Suppressor macrophage (primary cell): ENCODE measurements at places on chromosomes 16 and 17.

- DNase-seq = no peak
These were observed 553.3 kb upstream of the CDH11 start for GRCh38 chr16:65675161-65675560.

GRCh38 chr17:75142236-75142971 is 10.9 kb upstream of the NT5C start:
- DNase-seq = no peak

- DNase-seq = no peak
These were observed 28.5 kb downstream of the VAC14 start for GRCh38 chr16:70772493-70772892.

DNA sequence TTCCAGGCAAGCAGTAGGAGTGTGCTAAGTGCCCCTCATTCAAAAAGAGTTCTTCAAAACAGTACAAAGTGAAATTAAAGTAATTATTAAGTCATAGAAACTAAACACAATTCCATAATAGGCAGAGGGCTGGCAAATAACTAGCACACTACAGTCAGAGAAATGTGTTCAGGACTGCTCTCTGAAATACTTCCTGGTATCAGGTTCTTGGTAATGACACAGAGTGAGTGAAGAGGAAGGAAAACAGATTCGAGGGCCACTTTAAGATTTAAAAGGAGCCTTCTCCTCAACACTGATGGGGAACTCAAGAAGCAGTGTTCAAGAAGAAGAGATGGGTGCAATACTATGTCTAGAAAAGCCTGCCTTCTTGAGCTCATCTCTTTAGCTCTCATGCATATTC is 139.2 kb downstream of the TOX3 start:
- DNase-seq = no peak

DNA sequence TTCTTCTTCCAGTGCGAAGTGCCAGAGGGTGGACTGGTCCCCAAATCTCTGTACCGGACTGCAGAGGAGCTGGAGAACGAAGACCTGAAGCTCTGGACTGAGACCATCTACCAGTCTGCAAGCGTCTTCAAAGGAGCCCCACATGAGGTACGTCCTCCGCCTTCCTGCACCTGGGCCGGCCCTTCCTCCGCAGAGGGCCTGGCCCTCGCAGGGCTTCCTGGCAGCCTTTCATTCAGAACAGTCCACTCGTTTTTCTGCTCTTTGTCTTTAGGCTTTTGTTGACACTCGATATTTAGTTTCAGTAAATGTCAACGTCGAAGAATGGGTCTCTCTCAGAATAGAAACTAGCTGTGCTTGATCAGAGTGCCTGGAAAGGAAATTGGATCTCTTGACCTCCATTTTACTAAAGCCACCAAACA is 68.6 kb downstream of the SEC14L1 start:
- DNase-seq = no peak

DNA sequence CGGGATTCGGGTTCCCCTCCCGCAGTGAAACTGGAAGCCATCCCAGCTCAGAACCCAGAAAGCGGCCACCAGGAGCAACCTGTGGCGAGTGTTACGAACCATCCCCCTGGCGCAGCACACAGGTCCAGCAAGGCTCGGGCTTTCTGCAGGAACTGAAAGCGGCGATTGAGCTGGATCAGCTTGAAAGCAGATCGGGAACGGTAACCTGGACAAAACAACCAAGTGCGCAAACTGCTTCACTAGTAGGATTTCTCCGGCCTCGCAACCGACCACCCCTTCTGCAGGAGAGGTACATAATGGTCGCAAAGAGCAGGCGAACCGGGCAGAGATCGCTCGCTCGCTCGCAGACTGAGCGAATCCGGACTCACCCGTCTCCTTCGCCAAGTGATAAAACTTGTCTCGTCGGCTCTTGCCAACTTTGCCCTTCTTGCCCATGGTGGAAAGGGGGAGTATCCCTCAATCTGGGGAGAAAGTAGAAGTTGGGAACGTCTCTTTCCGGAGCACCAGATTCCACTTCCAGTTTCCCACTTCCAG is 696 bp upstream of the PSMC5 start:
- peak; percentile 37 for DNase-seq

- DNase-seq = no peak
These were observed 2.4 kb downstream of the RAD51C start for GRCh38 chr17:58694826-58695225.

DNA sequence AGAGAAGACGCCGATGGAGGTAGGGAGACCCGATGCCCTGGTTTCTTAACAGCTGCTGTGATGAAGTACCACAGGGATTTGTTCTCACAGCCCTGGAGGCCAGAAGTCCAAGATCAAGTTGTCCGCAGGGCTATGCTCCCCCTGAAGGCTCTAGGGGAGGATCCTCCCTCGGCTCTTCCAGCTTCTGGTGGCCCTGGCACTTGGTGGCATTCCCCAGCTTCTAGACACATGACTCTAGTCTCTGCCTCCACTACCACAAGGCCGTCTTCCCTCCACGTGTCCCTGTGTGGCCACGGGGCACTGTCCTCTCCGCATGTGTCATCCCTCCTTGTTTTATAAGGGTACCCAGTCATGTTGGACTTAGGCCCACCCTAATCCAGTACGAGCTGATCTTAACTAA is 375.2 kb downstream of the SLC39A11 start:
- no peak for DNase-seq

DNA sequence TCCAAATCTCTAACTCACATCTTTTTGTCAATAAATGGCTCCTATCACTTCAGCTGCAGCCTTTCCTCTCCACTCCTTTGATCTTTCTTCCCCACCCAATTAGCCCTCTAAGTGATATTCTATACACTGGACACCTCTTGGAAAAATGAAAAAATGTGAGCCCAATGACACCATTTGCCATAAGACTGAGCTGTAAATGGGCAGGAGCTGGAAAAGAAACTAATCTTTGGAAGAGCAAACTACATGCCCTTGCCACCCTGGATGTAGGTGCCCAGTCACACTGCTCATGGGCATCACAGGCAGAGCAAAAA is 80.0 kb downstream of the SMG6 start:
- no peak for DNase-seq

- DNase-seq = peak; percentile 47
These were observed 26.1 kb downstream of the RCVRN start for GRCh38 chr17:9878786-9879525.

GRCh38 chr16:17744921-17745572 is 274.3 kb upstream of the XYLT1 start:
- no peak for DNase-seq

DNA sequence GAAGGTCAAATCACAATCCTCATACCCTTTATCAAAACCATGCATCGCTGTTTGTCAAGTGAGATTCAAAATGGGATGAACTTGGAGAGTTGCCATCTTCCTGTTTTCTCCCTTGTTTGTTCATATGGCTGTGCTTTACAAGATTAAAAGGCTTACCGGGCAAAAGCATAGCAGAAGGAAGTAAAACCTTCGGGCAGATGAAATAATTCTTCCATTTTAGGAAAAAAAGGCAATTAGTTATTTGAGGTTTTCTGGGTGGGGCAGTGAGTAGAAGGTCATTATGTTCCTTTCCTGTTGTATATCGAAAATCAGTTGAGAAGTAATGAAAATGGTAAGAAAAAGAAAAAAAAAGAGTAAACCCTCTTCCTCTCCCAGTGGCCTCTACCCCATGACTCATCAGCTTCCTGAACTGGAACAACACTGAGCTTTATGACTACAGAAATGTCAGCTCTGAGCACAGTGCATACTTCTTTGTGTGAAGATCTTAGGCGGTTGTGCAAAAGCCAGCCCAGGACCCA is 369.2 kb downstream of the CDH13 start:
- peak; percentile 3 for DNase-seq

GRCh38 chr17:83153681-83154310 is 74.4 kb downstream of the METRNL start:
- no peak for DNase-seq

DNA sequence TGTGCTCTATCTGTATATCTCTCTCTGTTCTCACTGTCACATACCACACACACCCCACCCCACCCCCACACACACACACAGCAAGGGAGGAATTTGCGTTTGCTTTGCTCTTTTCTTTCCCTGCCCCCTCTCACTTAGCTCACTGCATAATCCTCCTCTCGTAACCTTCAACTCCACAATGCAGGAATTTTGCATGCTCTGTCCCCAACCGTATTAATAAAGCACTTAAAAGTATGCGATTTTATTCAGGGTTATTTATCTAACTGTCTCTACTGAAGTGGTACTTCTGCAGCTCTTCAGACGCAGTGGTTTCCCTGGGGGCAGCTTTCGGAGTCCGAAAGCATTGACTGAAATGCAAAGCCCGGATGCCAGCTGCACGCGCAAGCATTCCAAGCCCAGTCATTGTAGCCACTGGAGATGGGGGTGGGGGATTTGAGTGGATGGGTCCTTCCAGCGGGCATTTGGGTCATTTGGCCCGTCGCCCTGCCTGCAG is 105.4 kb upstream of the RBFOX1 start:
- DNase-seq = no peak

DNA sequence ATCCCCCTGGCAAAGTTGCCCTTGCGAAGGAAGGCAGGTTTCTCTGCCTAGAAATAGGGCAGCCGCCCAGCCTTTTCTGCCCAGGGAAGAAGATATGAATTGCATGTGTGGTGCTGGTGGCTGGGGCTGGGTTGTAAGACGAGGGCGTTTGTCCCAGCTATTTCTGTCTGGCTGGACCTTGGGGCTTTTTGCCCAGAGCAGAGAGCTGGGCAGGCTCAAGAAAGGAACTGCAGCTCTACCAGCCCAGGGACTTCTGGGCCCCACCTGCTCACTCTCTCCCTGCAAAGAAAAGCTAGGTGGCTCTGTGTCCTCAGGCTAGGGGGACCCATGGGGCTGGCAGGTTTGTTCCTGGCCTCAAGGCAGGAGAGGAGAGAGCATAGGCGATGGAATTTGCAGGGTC is 586 bp downstream of the CACNG1 start:
- no peak for DNase-seq

DNA sequence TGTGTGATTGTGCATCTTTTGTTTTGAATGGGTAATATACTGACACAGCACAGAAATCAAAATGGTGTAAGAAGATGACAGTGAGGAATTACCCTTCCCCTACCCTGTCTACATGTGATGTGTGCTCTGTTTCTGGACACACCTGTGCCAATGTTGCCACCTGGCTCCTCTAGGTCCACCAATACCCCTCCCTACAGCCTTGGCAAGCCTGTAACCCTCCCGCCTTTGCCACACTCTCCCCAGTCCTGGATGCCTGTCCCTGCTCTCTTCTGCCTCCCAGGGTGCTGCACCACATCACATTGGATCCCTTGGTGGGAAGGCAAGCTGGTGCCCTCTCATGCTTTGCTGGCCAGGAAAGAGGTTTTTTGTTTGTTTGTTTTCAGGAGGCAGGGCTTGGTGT is 289.5 kb upstream of the N4BP1 start:
- no peak for DNase-seq

- no peak for DNase-seq
These were observed 52.3 kb downstream of the TOX3 start for GRCh38 chr16:52494621-52495020.

- DNase-seq = no peak
These were observed 219.1 kb downstream of the IRX3 start for GRCh38 chr16:54067322-54068065.

DNA sequence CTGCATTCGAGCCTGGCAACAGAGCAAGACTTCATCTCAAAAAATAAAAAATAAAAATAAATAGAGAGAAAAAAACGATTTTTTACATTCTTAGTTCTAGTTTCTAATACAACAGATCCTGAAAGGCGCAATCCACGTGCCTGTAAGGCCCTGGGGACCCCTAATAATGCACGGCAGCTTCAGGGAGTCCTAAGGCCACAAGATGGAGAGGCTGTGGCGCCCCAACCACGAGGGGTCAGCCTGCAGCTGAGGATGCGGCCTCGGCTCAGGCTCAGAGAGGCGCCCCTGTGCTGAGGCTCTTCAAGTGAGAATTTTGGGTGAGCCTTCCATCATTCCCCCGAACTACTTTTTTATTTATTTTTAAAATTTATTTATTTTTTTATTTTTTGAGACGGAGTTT is 10.9 kb downstream of the P4HB start:
- no peak for DNase-seq

DNA sequence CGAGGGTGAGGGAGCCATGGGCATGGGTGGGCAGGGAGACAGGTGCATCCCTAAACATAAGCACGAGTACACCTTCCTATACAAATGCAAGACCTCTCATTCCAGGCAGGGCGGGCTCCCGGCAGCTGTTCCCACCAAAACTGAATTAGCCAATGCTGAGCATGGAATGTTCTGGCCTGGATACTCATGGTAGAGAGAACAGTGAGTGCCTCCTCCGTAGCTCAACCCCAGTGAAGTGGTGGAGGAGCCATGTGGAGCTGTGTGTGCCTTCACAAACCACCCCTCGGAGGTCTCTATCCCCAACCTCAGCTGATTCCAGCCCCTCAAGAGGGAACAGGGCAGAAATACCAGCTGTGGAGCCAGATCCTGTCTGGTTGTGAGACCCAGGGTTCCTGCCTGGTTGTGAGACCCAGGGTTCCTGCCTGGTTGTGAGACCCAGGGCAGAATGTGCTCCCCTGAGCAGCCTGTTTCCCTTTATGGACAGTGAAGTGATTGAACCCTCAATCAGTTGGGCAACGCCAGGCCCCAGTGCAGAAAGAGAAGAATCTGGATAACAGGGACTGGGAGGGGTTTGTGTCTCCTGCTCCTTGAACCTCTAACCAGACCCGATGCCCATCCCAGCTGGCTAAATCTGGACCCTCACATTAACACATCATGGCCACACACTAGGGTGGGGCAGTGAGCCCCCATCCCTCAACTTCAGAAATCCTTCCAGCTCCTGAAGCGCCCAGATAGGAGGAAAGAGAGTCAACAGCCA is 2.4 kb upstream of the CDH16 start:
- DNase-seq = no peak

DNA sequence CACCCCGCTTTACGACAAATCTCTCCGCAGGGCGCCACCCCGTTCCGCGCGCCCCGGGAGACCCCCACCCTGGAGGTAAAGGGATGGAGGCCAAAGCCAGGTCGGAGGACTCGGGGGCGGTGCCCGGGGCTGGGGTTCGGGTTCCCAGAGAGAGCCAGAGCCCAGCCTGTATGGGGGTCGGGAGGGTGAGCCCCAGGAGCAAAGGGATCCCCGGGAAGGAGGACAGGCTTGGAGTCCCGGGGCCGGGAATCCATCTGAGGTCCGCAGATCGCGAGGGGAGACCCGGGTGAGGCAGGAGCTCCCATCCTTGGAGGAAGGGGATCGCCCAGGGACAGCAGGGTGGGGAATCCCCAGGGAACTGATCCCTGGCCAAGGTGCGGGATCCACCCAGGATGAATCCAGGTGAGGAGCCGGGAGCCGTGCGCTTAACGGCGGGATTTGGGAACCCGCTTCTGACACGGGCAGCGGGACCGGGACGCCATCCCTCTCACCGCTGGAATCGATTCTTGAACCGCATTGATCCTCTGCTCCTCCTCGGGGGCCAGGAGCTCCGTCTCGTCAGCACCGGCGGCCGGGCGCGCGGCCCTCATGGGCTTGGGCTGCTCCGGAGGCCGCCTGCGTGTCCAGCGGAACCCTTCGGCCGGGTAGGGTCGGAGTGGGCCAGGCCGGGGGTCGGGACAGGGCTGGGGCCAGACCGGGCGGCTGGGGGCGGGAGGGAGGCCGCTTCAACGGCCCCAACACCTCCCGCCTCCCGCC is at the start of gene MMD:
TSS of gene MMD (minus strand) at position 657 of the 756 bp plus-strand sequence. CDS start at position 517, 140 bp downstream.
- no peak for DNase-seq
